HT-29 (cell line): ENCODE measurements at places on chromosomes 5 and 9.

DNA sequence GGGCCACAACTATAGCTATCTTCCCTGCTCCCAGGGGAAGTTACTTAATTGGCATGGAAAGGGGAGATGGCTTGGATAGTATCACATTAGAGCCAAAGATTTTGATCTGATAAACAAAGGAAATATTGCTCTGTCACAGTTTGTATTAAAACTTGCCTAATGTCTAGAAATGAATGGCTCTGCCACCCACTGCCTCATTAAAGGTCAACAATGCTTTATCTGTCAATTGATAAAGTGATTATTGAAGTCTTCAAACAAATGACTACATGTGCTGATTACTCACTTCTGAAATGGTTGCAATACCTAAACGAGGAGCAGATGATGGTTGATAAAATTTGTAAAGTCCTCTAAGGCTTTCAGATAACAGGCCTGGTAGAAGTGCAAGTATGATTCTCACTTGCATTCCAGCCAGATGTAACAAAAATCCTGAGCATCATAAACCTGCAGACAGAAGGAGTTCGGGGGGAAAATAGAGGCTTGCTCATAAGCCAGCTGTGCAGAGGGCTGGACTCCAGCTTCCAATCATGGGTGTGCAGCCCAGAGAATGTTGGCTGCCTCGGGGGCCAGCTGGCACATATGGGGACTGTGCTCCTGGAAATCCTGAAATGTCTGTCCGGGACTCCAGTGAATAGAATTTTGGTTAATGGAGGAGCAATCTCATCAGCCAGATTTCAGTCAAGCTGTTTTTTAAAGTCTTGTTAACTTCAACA lies 200.5 kb upstream of the SLC27A6 start:
- DNase-seq: no peak

DNA sequence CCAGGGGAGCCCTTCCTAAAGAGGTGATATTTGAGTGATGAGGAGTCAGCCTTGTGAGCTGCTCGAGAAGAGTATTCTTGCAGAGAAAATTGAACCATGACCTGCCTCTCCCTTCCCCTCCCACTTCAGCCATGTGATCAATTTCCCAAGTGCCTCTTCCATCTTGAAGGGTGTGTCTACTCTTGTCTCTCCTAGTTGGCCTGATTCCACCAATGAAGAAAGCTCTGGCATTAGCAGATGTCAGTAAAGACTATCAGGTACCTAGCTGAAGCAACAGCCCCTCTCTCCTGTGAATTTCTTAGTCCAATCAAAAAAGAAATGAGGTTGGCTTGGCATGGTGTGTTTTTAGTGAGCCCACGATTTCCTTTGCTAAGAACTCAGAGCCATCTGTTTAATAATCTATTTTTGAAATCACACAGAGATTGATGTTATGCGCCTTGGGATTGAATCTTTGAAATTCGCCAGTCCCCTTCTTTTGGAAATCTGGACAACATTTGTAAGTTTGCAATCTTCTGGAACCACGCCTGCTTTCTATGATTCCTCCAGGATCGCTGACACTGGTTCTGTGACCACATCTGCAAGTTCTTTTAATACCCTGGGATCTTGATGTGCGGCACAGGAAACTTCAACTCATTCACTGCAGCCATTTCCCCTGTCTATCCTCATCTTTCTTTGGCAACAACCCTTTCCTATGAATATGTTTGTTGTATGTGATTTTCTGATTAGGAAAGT lies 404.6 kb downstream of the DMRT2 start:
- no peak for DNase-seq

DNA sequence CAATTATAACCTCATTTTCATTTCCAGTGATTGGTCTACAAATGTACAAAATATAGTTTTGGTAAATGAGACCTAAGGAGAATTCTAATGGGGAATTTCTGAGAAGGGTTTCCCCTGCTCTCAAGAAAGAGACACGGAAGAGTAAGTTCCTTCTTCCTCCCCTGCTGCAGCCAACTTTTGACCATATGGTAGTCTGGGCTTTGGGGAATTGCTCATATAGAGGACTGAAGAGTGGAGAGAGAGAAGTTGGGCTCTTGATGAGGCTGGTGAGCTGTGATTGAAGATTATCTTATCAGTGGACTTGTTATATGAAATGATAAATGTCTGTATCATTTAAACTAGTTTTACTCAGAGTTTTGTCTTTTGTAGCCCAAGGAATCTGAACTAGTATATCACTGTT lies 4.3 kb upstream of the LNPEP start:
- no peak for DNase-seq

GRCh38 chr9:101268426-101268825 lies 116.4 kb downstream of the BAAT start:
- DNase-seq: no peak

DNA sequence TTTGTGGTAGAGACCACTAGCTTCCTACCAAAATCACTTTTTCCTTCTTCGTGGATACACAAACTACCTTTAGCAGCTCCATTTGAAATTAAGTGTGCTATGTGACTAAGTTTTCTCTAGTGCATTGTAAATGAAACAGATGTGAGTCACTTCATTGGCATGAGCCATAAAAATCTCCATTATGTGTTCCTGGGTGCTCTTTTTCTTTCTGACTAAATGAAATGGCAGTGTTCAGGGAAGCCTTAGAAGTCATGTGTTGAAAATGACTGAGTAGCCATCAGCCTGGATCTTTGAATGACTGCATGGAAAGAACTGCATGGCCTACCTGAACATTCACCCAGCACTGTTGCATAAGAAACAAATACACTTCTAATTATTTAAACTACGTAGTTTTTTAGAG lies 107.9 kb downstream of the NDUFAF2 start:
- peak; percentile 65 for DNase-seq

DNA sequence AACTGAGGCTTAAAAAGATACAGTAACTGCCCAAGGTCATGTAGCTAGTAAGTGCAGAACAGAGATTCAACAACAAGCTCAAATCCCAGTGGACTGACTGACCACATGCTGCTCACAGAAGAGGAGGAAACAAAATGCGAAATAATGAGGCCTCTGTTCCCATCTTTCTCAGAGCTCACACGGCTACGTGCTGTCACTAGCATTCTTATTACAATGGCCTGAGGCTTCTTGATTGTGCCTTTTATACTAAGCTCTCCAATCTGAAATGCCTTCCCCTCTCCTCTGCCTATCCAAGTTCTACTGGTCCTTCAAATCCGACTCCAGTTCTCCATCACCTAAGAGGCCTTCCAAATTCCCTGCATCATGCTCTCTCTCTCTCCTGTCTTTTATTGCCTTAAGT lies 26.0 kb downstream of the SGTB start:
- no peak for DNase-seq

- DNase-seq: no peak
These were observed 66.3 kb upstream of the RAI14 start for GRCh38 chr5:34589832-34590231.

DNA sequence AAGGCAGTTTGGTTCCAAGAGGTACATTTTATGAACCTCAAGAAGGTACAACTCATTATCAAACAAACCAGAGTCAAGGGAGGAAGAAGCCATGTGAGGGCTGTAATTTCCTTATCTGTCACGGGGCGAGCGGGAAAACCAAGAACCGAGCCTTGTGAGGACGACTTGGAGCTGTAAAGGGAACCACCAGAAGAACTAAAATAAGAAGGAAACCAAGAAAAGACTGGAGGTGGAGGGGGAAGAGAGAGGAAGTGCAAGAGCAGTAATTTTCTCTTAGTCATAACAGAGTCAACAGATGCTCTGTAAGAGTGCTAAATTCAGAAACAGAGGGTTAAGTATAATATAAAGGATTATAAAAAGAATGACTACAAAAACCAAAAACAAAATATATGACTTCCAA lies 127.1 kb downstream of the DIRAS2 start:
- no peak for DNase-seq

- no peak for DNase-seq
These were observed 641.0 kb downstream of the DNAH5 start for GRCh38 chr5:13303445-13303844.

DNA sequence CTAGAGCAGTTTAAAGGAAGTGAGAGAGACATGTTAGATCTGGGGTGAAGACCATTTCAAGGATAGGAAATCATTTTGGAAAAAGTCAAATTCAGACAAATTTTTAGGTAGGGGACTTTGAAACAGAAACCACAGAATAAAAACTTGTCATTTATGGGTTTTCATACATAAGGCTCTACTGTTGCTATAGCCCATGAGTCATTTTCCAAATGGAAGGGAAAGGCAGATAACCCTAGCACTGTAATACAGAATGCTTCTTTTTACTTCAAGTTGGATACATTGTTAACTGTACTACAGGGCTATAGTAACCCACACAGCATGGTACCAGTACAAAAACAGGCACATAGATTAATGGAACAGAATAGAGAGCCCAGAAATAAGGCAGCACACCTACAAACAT lies 455.4 kb downstream of the EBF1 start:
- DNase-seq: no peak

DNA sequence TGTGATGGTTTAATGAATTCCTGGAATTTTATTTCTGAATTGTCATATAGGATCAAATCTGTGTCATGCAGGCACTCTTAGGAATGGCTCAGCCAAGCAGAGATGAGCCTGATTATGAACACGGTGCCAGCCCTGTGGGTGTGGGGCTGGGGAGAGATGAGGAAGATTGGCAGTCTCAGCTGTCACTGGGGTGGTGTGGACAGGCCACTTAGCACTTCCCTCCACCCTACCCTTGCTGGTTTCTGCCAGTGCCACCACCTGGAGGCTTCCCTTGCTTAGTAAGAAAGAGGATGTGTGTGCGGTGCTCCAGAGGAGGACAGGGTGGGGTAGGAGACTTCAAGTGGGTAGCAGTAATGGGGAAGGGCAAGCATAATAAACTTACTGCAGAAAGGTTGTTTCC lies 226.6 kb downstream of the CD180 start:
- no peak for DNase-seq

DNA sequence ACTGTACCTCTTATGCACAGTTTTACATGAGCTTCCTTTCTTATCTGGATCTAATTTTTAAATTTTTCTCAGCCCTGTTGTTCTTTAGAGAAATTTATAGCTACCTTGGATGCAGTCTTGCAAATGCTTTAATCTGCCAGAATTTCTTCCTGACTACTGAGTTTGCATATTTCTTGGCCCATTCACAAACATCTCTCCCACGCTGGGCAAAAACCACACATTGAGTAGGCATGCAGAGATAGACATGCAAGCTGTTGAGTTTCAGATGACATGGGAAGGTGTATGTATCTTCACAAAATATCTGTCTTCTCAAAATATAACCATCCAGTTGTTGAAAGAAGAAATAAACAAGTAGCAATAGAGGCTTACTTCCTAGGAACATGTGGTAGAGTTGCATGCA lies 101.2 kb downstream of the PARP8 start:
- no peak for DNase-seq

- DNase-seq: no peak
These were observed 89.8 kb downstream of the CD180 start for GRCh38 chr5:67106626-67107342.

- DNase-seq: no peak
These were observed 29.6 kb upstream of the GRXCR2 start for GRCh38 chr5:145902421-145902820.

GRCh38 chr5:135335031-135335828 lies 63.8 kb downstream of the MACROH2A1 start:
- no peak for DNase-seq

GRCh38 chr9:114344692-114345091 lies 15.0 kb downstream of the ORM2 start:
- DNase-seq: no peak

DNA sequence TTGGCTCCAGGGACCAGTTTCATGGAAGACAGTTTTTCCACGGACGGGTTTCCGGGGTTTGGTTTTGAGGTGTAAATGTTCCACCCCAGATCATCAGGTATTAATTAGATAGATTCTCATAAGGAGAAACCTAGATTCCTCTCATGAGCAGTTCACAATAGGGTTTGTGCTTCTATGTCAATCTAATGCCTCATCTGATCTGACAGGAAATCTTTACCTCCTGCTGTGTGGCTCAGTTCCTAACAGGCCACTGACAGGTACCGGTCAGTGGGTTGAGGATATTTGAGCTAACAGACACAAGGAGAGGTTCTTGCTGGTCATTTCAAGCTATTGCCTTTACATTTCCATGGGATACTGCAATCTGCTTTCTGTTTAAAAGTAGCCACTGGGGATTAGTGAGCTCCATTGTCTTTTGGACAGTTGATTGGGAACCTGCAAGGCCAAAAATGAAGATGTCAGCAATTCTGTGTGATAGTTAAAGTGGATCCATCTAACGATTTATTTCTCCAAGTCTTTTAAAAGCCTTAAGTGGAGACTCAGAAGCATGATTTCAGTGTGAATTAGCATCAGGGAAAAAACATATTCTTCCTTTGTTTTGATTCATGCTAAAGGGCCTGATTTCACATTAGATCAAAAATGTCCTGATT lies 38.6 kb downstream of the MRPS30 start:
- DNase-seq: no peak

GRCh38 chr5:9104571-9105339 lies 441.1 kb downstream of the SEMA5A start:
- no peak for DNase-seq
